ENCODE measurements at places on chromosomes 3 and 15. TPM values are rescaled to one million over a fixed set of nuclear protein-coding genes. Genes with fewer than 3 reads are reported as not detected.

Gene C3orf85
- total RNA-seq = not detected

GRCh38 chr15:80159811-80160569 is 7.2 kb downstream of the FAH start:
- DNase-seq = no peak

DNA sequence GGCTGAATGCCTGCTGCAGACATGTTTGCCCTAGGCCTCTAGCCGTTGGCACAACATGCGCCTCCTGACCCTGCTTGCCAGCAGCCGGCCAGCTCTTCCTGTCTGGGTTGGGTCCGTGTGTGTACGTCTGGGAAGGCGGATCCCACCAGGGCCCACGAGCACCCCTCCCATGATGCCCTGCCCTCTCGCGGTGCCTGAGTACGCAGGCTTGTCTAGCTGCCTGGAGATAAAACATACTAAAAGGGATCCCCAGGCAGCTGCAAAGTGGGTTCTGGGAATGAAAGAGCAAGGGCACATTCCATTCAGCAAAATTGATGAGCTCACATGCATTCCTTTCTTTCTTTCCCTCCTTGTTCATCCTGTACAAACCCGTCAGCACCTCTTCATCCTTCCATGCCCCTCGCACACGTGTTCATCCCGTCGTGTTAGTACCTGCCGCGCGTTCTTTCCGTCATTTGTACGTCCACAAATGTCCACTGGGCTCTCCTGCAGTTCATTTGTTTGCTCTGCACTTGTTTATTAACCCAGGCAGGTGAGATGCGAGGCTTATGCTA is 74.3 kb downstream of the FBLN2 start:
- DNase-seq = peak; percentile 27

DNA sequence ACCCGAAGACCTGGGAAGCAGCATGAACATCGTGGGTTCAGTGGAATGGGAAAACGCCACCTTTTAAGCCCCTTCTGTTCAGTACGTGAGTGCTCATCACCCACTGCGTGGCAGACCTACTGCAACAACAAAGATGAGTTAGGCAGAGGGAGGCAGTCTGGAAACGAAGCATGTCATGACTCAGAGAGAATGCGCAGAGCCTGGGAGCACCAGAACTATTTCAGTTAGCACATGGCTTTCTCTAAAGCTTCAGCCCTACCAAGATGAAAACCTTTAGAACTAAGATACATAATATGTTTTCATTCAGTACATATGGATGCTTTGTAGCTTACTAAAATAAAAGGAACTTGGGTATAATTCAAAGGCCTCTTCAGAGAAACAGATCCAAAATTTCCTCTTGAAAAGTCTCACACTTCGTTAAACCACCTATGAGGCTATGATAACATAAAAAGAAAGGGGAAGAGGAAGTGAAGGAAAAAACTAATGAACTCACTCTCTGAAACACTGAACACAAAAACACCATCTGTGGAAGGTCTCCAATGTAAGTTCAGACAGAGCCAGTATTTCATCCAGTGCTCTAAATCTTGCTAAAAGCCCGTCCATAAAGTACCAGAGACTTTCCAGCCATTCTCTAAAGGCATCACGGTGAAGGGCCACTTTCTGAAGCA is 140.1 kb downstream of the OCA2 start:
- no peak for DNase-seq
